SK-N-MC (cell line): ENCODE measurements at places on chromosomes 13 and 19.

- DNase-seq, result no peak
Observed at GRCh38 chr19:44753932-44754749, 5.6 kb downstream of the BCL3 start.

DNA sequence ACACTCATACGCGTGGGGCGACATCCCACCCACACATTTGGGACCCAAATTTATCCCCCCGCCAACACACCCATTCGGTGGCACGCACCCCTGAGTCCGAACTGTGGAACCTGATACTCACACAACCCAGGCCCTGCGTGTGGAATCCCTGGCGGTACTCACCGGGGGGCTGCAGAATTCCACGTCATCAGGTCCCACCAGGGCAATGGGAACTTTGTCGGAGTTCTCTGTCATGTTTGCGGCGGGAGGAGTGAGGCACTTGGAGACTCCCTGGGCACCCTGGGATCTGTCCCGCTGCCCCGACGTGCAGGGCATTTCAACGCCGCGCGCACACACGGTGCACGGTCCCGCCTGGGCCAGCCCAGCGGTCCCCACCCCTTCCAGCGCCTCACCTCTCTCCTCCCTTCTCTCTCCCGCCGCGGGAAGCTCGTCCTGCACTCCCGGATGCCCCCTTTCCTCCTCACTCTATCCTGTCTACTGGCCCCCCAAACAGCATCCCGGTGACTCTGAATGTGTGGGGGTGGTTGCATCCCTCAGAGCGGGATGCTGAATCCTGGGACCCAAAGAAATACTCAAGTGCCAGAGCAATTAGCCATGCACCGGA lies at the start of gene CNMD:
Gene CNMD, minus strand, starts transcription at position 353 of the 604 bp plus-strand sequence. Its CDS starts 119 bp downstream, at position 234.
- DNase-seq, result no peak

- no peak for DNase-seq
Observed at GRCh38 chr13:87754097-87754496, 82.9 kb downstream of the SLITRK5 start.

DNA sequence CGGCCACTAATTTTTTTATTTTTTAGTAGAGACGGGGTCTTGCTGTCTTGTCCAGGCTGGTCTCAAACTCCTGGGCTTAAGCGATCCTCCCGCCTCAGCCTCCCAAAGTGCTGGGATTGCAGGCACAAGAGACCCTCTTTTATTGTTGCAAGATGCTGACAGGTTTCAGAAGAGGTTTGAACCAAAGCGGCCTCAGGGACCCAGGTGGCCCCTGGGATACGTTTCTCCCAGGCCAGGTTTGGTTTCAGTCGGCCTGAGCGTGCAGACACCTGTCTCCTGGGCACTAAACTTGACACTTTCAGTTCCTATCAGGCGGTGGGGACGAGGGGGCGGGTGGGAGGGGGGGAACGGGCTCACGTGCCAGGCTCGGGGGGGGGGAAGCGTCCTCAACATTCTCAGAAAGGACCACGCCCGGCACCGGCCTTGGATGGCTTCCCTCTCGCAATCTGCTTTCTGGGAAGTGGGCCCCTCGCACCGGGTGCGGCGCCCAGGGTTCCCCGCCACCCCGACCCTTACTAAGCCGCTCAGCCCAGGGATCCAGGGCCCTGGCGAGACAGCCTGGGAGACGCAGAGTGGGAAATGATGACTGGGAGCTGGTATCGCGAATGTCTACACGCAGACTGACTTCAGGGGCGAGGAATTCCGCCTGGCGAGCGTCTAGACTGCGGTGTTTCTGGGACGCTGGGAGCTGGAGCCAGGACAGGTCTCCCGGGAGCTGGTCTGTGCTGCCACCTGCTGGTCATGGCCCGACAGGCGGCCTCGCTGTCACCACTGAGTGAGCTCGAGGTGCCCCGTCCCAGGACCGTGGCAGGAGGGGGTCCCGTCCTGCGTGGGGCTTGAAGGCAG lies 91.6 kb downstream of the GNG7 start:
- DNase-seq, result no peak

- no peak for DNase-seq
Observed at GRCh38 chr13:64438084-64438483, 2792.1 kb downstream of the PCDH9 start.

- DNase-seq, result no peak
Observed at GRCh38 chr19:29779921-29780320, 31.9 kb upstream of the CCNE1 start.

DNA sequence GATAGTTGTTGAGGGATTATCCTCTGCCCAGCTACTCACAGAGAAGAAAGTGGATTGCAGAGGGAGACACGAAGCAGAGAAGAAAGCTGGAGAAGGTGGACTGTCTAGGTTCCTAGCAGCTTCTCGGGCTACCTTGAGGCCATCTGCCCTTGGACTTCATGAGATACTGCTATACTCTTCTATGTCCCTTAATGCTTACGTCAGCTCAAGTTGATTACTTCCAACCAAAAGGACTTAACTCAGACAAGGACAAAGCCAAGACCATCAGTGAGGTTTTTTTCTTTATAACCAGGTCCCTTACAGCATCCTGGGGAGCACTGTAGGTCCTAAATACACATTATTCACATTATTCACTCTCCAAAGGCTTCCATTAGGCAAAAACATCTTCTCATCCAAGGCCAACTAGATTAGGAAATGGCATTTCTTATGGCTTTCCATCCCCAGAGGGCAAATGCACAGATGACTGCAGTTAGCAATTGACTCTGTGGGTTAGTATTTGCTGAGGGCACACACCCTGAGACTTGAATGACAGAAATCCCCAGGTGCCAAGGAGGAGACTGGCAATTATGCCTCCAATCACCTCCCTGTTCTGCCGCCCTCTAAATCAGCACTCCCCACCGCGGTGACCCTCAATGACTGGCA lies 4.1 kb upstream of the UBE2L5 start:
- DNase-seq, result no peak
